ENCODE measurements at places on chromosomes 12 and 14. TPM values are rescaled to one million over a fixed set of nuclear protein-coding genes. Genes with fewer than 3 reads are reported as not detected.

Gene TMEM30B
- 2.7 TPM for total RNA-seq

Gene NANOG
- total RNA-seq = not detected

Gene BDKRB1
- 3.1 TPM for total RNA-seq

Gene IRAK3
- total RNA-seq = 9.4 TPM

Gene NGB
- not detected for total RNA-seq

Gene MFAP5
- 1.8 TPM for total RNA-seq

Gene FGF23
- total RNA-seq = not detected

Gene CDH24
- total RNA-seq = 9.8 TPM

Gene PTGER2
- 124 TPM for total RNA-seq

Gene CHGA
- not detected for total RNA-seq

Gene KDM5A
- 22.7 TPM for total RNA-seq

All from bronchus fibroblast of lung (primary cell).